ENCODE measurements at places on chromosomes 7 and 10.

- DNase-seq = no peak
Measured at GRCh38 chr7:26944501-26945358, 80.3 kb upstream of the SKAP2 start.

- no peak for DNase-seq
Measured at GRCh38 chr7:28748346-28748745, 209.8 kb downstream of the TRIL start.

DNA sequence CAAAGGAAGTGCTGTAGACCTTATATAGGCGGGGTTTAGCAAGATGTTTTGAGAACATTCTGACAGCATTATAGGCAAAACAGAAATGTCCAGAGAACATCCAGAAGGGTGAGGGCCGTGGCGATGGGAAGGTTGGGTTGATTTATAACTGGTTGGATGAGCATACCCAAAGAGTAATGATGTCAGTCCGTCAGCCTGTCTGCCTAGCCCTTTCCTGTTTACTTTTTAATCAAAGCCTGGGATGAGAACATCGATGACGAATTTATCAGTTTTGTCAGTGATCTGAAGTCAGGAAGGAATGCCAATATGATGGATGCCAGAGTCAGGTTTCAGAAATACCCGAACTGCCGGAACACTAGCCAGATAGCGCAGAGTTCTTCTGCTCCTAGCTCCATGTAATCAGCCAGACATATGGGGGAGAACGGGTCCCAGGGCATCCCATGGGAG, 33.8 kb upstream of the TRIM8 start:
- DNase-seq = no peak

DNA sequence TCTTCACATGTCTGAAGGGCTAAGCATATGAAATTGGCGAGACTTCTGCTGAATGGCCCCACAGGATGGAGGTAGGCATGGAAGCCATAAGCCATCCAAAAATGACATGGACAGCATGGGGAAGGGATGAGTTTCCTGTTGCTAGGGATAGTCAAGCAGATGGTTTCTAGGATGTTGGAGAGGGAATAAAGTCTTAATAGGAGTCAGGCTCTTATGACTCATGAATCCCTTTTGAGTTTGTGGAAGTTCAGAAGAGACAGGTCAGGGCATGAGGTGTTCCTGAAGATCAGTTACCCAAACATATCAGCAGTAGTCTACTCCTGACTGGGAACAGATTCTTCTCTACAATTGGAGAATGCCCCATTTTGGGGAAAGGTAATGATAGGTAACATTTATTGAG, 243.9 kb downstream of the REEP3 start:
- DNase-seq = peak; percentile 5

DNA sequence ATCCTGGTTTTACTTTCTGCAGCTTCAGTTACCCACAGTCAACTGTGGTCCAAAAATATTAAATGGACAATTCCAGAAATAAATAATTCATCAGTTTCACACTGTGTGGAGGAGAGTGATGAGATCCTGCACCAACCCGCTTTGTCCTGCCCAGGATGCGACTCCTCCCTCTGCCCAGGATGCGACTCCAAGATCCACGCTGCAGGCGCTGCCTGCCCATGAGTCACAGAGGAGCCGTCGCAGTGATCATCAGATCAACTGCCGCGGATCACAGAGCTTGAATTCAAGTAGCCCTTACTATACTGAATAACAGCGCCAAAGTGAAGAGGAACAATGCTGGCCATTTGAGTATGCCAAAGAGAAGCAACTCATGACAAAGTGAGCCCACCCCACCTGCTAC, 61.5 kb downstream of the GRB10 start:
- DNase-seq = no peak

GRCh38 chr10:27463961-27464360, 40.1 kb upstream of the RAB18 start:
- no peak for DNase-seq

DNA sequence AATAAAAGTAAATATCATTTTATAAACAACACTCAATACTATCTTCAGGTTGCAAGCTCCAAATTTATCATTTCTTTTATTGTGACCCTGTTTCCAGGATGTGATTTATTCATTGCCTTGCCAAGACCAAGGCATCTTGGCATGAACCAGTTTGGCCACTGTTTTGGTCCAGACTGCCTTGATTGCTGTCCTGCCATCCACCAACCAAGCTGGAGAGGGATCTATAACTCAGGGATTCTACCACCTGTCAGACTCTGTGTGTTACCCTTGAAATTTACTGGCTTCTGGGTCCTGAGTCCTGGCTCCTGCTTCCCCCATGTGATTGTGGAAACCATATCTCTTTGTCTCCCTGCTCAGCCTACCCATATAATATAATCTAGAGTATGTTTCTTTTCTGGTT, 343.0 kb downstream of the GPAM start:
- DNase-seq = no peak

DNA sequence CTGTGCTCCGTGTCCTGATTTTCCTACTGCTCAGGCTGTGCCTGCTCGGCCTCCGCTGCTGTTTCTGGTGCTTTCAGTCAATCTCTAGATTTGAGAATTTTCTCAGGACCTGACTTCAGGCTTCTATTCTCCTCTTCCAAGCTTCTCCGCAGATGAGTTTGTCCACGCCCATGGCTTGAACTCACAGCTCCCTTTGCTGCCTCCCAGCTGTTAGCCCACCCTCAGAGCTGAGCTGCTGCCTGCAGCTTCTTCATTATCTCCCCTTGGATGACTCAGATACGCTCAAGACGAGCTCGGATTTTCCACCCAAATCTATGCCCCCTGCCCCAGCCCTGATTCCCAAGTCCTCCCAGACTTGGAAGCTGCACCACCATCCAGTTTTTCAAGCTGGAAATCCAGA, 104.7 kb downstream of the FGFR2 start:
- DNase-seq = no peak

DNA sequence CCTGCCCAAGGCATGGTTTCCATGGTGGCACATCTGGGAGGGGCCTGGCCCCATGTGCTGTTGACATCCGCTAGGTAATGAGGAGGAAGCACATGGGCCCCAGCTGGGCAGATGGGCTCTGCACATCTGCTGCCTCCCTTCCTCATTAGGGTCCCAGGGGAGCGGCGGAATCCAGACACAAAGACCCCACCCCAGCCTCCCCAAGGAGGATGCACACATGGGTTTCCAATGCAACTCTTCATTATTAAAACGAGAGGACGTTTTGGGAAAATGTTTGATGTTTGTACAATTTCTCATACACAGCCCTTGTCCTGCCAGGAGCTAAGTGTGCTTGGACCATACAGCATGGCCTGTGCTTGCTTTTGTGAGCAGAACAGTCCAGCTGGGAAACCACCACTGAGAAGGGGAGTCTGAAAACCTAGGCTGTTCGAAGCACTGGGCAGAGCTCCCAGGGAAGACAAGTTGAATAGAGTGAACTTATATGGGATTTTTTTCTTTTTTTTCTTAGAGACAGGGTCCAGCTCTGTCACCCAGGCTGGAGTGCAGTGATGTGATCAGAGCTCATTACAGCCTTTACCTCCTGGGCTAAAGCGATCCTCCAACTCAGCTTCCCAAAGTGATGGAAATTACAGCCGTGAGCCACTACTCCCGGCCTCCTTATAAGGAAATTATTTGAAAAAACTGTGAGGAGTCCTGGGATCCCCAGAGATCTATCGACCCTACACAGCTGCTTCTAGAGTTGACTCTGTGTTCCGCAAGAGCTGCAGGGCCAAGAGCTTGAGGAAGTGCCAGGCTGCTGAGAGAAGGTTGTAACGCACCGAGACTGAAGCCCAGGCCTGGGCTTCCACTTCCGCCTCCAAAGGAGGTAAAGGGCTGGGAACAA, 23.4 kb downstream of the FAM107B start:
- DNase-seq = no peak

DNA sequence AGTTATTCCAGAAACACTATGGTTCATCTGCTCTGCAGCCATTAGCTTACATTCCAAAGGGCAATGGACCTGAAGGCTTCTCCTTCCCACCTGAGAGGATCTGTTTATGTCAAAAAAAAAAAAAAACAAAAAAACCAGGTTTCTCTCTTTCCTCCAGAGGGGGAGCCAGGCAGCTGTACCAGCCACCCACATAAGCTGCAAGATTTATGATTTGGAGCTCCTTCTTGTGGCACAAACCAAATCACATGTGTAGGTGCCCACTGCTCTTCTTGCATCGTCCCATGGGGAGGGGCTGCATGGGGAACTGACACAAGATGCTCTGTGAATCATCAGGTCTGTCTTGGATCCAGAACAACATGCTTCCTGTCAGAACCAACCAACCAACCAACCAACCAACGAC, 231.6 kb upstream of the IGFBP3 start:
- DNase-seq = no peak

DNA sequence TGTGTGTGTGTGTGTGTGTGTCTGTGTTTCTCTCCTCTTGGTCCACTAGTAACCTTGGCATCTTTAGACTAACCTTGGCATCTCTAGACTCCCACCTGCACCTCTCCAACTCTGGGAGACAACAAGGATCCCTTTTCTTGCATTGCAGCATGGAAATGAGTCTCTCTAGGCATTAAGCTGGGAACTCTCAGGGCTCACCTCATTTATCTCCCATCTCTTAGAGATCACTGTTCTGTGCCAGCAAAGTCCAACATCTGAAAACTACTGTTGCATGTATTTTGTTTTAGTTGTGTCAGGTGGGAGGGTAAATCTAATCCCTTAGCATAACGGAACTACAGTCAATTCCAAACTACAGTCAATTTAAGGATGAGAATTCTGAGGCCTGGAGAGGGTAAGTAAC, 38.7 kb downstream of the MYOF start:
- DNase-seq = no peak

DNA sequence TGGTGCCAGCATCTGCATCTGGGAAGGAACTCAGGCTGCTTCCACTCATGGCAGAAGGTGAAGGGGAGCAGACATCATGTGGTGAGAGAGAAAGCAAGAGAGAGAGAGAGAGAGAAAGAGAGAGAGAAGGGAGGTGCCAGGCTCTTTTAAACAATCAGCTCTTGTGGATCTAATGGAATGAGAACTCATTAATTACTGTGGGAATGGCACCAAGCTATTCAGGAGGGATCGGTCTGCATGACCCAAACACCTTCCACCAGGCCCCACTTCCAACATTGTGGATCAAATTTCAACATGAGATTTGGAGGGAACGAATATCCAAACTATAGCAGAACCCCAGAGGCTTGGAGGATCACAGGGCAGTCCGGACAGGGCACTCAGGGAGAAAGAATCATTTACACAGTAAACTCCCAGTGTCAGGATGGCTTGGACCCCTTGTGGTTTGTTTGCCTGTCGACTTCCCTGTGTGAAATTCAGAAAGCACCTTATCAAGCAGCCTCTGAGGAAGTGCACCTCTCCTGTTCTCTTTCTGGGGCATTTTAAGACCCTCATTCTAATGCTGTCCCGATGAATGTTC, 308.5 kb downstream of the REEP3 start:
- no peak for DNase-seq

GRCh38 chr10:12448729-12449391, 99.5 kb downstream of the CAMK1D start:
- DNase-seq = peak; percentile 85

DNA sequence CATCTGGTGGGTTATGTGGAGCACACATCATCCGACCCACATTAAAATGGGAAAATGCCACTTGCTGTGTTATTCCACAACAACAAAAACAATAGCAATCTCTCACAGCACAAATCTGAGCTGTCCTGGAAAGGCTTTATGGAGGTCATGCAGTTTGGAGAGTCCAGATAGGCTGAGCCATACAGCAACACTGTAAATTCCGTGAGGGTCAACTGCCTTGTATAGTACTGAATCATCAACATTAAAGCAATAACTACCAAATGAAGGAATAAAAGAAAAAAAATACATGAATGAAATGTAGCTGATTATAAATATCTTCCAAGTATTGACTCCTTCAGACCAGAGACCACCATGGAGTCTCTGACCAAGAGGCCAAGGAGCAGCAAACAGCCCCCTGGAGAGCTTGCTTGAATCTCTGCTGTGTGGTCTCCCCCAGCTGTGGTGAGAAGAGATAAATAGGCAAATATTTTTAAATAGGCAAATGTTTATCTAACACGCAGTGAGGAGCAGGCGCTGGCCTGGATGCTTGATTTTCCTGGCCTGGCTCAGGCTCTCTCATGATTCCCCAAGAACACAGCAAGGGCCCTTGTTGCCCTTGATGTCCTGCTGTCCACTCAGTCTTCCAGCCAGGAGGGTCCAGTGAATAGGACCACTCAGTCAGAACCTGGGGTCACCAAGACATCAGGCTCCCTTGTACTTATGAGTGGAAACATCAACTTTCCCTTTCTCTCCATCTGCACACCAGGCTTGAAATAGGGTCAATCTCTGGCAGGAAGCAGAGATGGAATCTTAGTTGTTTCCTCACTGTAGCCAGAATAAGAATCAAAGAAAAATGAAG, 1021.3 kb downstream of the XPNPEP1 start:
- DNase-seq = peak; percentile 7

- DNase-seq = peak; percentile 67
Measured at GRCh38 chr10:87661861-87662785, 2.4 kb downstream of the PAPSS2 start.

DNA sequence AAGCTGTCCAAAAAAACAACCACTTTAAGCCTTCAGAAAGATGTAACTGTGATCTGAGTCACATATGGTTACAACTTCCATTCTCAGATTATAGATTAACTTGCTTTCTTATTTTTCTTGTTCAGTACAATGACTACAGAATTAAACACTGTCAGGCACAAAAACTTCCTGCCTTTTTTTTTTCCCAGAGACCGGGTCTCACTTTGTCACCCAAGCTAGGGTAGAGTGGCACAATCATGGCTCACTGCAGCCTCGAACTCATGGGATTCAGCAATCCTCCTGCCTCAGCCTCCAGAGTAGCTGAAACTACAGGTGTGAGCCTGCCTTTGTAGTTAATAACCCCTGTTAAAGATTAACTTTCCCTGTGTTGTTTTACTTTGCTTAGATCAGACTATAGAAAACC, 163.2 kb downstream of the AVL9 start:
- no peak for DNase-seq

- DNase-seq = peak; percentile 68
Measured at GRCh38 chr7:121081327-121081936, 92.9 kb downstream of the CPED1 start.

- DNase-seq = no peak
Measured at GRCh38 chr7:80641548-80641947, 3.1 kb downstream of the CD36 start.

DNA sequence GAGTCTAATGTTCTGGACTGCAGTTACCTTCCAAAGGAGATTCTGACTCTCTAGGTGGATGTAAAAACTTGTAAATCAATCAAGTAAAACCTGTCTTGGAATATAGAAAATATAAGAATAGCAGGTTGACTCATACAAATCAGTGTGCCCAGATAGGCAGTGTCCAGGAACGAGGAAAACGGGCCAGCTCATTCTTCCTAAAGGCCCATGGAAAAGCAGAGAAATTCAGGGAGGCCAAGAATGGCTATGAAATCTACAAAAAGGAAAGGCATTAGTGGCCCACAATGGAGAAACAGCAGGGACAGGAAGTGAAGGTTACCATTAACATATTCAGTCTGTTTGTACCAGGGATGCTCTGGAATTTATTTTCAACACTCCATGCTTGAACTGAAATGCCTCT, 14.9 kb downstream of the GLI3 start:
- DNase-seq = no peak

GRCh38 chr10:9508606-9509005, 1454.1 kb downstream of the GATA3 start:
- DNase-seq = no peak

All from EL (cell line).